ENCODE measurements at places on chromosomes 16 and 17. TPM values are rescaled to one million over a fixed set of nuclear protein-coding genes. Genes with fewer than 3 reads are reported as not detected.

DNA sequence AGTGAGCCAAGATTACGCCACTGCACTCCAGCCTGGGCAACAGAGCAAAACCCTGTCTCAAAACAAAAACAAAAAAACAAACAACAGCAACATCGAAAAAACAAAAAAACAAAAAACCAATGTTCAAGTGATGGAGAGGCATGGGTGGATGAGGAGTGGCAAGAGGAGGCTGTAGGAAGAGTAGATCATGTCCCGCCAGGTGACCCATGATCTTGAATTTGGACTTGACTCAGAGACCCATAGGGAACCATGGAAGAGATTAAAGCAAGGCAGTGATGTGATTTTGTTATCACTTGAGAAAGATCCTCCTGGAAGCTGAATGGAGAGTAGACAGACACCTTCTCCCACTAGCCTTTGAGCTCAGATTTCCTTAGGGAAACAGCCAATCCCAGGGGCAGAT is 11.2 kb downstream of the ABAT start:
- DNase-seq, result no peak

The ZNF624 gene
- 0.53 TPM for total RNA-seq

DNA sequence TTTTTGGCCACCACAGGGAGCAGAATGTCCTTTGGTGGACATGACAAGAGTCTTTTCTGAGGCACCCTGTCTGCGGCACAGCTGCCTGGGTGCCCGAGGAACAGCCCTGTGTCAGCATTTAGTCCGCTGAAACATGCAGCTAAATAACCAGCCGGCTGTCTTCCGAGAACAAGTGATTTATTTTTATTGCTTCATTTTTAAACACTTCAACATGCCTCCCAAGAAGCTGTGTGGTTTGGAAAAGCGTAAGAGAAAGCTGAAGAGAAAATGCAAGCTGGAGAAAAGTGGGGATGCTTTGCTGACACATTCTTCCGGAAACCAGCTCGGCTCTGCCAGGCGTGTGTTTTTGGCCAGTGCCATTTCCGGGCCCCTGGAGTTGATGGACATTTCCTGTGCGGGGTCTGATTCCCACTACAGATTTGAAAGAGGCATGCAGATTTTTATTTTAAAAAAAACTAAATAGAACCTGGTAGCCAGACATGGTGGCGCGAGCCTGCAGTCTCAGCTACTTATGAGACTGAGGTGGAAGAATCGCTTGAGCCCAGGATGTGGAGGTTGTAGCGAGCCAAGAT is 94.7 kb downstream of the SEC14L1 start:
- no peak for DNase-seq

DNA sequence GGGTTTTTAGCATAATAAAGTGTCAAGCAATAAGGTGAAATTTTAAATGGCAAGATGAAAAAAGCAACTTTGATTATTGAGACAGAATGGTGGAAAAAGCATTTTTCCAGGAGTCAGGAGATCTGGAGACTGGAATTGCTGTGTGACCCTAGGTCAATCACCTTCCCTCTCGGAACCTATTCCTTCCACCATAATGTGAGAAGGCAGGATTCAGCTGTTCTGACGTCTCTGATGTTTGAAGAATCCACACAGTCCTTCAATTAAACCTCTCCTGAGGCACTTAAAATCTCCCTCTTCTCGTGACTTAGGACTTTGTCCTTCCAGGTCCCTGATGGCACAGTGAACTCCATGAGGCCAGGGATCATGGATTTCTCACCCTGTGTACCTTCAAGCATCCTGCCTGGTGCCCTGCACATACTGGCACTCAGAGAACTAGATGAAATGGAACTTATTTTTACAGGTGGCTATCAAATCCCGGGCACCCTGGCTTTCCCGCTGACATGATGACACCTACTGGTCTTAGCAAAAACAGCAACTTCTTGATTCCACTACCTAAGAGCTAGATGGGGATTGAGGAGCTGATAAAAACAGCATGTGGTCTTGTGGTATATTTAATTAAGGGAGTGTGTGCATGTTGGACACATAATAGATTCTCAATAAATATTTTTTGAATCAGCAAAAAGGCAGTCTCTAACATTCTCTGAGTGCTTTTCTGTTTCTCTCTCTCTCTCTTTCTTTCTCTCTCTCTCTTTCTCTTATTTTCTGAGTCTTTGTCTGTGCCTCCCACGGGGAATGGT is 2.3 kb upstream of the CCDC182 start:
- DNase-seq, result no peak

DNA sequence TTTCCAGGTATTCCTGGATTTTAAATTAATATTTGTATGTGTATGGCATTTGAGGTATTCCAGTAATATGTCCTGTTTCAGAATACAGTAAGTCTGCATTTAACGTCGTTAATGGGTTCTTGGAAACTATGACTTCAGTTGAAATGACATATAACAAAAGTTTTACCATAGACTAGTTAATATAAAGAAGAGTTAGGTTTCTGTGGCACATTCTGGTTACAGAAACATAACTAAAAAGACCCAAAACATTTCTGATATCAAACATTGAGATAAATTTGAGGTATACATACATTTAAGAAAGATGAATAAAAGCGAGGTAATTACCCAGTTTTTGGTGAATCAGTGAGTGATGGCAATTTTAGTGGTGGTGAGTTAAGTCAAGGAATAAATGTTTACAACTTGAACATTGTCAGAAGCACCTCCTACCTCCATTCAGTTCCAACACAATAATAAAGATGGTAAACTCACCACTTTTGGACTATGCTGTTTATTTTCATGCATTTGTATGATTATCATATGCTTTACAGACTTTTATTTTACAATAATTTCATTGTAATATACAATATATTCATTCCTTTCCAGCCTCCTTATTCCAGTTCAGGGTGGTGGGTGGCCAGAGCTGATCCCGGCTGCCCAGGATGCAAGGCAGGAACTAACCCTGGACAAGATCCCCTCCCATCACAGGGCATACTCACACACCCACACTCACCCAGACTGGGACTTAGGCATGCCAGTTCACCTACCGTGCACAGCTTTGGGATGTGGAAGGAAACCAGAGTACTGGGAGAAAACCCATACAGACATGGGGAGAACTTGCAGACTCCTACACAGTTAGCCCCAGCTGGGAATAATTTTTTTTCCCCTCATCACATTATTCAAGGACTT is 9.7 kb downstream of the LUC7L3 start:
- DNase-seq, result no peak

The SLC5A10 gene
- not detected for total RNA-seq

- no peak for DNase-seq
Measured at GRCh38 chr16:54936201-54936978, 5.7 kb downstream of the IRX5 start.

The TPSG1 gene
- not detected for total RNA-seq

The FOXJ1 gene
- not detected for total RNA-seq

- no peak for DNase-seq
Measured at GRCh38 chr17:68851890-68852289, 103.3 kb downstream of the ABCA8 start.

- DNase-seq, result no peak
Measured at GRCh38 chr17:32283745-32284201, 18.1 kb downstream of the RHBDL3 start.

The RNU2-1 gene
- not detected for total RNA-seq

The TMEM235 gene
- not detected for total RNA-seq

DNA sequence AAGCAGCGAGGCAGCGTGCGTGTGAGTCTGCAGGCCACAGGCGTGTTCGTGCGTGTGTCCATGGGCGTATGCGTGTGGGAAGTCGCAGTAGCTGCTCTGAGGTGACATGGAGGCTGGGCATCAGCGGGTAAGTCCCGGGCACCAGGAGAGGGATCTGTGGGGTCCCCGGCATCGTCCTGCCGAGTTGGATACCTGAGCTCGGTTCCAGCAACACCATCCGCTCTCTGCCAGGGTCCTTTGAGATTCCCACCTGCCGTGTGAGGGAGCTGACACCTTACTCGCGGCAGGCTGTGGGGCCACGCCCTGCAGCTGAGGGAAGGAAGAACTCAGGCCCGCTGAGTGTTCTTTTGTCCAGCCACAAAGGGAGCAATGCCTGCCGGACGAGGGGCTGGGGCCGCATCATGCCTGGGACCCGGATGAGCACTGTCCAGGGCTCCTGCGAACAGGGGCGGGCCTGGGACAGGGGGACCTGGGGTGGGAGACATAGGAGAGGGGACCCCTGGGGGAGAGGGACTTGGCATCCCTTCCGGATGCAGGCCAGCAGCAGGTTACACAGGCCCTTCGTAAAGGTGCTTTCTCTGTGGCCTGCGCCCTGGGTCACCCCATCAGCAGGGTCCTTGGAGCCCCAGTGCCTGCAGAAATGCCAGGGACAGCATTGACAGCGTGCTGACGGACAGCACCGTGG is 5.0 kb upstream of the SNAI3 start:
- no peak for DNase-seq

DNA sequence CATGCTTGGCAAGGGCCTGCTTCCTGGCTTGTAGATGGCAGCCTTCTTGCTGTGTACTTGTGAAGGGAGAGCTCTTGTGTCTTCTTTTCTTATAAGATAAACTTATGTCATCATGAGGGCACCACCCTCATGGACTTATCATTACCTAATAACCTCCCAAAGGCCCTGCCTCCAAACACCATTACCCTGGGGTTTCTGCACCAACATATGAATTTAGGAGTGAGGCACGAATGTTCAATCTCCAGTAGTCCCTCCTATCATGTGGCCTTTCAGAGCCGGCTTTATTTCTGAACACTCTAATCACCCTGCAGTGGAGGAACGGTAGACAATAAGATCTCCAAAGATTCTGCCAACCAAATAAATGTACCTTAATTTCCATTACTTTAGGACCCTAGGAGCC is 144.3 kb downstream of the ABCC12 start:
- DNase-seq, result no peak

The CPHXL2 gene
- not detected for total RNA-seq

The CTCF gene
- 38.6 TPM for total RNA-seq

DNA sequence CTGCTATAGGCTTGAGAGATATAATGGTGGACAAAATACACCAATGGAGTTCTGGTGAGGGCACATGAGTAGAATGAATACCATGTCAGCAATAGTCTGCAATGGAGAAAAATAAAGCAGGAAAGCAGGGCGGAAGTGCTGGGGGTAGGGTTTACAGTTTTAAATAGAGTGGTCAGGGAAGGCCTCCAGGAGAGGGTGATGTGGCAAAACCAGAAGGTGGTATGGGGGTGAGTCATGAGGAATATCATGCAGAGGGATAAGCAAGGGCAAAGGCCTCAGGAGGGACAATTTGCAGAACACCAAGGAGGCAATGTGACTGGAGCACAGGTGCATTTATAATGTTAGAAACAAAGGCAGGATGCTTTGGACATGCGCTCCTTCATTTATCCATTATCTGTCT is 102.0 kb downstream of the ITFG1 start:
- no peak for DNase-seq

GRCh38 chr16:57106767-57107166 is 14.4 kb downstream of the CPNE2 start:
- no peak for DNase-seq

GRCh38 chr16:87437911-87438610 is 45.9 kb downstream of the MAP1LC3B start:
- no peak for DNase-seq

- no peak for DNase-seq
Measured at GRCh38 chr16:48659940-48660339, 50.0 kb upstream of the N4BP1 start.

The RDM1 gene
- not detected for total RNA-seq

The SLC12A3 gene
- total RNA-seq, result not detected

DNA sequence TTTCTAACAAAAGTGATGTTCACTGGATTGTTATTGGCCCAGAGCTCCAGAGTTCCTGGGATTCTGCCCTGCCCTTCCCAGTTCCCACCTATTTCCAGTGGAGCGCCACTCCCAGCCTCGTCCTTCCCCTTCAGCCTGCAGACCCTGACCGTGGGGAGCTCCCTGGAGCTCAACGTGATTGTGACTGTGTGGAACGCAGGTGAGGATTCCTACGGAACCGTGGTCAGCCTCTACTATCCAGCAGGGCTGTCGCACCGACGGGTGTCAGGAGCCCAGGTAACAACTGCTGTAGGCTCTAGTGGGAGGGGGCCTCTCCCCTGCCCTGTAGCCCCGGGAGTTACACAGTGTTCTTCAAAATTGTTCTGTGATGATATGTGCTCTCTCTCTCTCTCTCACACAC is 11.8 kb downstream of the COX6A2 start:
- no peak for DNase-seq

DNA sequence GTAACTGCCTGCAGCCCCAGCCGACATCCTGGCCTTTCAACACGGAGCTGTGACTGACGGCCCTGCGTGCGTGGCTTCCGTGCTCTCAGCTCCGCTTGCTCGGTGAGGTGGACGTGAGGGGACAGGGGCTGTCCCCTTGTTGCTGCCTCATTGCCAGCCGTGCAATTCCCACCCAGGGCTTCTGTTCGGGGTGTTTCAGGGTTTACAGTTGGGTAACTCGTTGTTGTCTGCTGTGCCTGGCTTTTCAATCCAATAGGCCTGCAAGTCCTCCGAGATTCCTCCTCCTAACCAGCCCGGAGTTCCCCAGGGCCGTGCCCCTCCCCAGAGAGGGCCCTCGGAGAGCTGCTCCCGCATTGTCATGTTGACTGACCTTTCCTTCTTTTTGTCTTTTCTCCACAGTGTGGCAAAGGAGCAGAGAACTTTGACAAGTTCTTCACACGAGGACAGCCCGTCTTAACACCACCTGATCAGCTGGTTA is 31.4 kb upstream of the CACNG5 start:
- DNase-seq, result no peak

The LPCAT2 gene
- total RNA-seq, result 44.2 TPM

The DPEP3 gene
- total RNA-seq, result not detected

GRCh38 chr17:4944163-4944553 is 4.1 kb downstream of the RNF167 start:
- no peak for DNase-seq

GRCh38 chr16:66701516-66701915 is 5.0 kb upstream of the CMTM4 start:
- DNase-seq, result no peak

The PLA2G15 gene
- total RNA-seq, result 21.9 TPM

The METTL22 gene
- 31.7 TPM for total RNA-seq

The SP6 gene
- 0.11 TPM for total RNA-seq

GRCh38 chr17:80477647-80478478 is 1.5 kb upstream of the NPTX1 start:
- DNase-seq, result no peak

The TMEM98 gene
- total RNA-seq, result 50.6 TPM

DNA sequence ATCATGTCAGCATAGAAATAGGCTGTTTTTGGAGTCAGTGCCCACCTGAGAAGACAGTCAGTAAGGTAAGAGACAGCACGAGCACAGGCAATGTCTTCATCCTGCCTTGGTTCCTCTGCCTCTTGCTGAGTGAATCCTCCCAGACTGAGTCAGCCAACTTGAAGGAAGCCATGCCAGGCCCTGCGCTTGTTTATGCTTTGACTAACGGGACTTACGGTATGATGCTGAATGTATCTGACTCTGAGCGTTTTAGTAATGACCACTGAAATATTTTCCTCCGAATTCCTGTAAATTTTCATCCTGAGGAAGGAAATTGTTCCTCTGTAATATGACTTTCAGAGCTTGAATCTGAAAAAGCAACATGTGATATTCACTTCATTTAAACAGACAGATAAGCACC is 18.0 kb downstream of the C17orf67 start:
- DNase-seq, result no peak

The PDILT gene
- total RNA-seq, result not detected

GRCh38 chr17:4220655-4221054 is 43.1 kb downstream of the ANKFY1 start:
- DNase-seq, result no peak

- DNase-seq, result no peak
Measured at GRCh38 chr16:68781784-68782183, 44.7 kb downstream of the CDH1 start.
